ENCODE measurements at places on chromosomes 6 and 20. TPM values are rescaled to one million over a fixed set of nuclear protein-coding genes. Genes with fewer than 3 reads are reported as not detected.

DNA sequence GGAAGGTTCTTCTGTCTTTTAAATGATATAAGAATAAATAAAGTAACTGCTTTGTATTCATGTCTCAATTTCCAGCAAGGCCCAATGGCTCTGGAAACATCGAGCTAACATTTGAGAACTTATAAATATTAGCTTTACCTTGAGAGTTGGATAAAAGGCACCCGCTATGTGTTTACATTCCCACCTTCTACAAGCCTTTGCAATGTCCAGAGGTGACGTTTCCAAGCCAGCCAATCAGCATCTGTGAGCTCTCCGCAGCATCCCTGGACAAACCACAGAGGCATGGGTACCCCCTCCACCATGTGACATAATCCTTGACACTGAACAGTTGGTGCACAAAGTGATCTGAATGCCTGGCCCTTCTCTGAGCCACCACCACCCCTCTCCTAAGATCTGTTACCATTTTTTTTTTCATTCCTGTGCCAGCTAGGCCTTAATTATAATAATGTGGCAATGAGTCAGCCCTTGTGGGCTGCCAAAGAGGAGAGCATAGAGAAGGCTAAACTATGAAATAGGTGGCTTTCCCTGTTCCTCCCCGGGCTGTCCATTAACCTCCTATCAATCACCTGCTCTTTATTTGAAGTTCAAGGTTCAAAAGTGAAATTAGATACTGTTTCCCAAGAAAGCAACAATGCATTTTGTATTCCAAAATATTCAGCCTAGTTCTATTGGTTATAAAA is 4.1 kb downstream of the CBLN4 start:
- DNase-seq: no peak

DNA sequence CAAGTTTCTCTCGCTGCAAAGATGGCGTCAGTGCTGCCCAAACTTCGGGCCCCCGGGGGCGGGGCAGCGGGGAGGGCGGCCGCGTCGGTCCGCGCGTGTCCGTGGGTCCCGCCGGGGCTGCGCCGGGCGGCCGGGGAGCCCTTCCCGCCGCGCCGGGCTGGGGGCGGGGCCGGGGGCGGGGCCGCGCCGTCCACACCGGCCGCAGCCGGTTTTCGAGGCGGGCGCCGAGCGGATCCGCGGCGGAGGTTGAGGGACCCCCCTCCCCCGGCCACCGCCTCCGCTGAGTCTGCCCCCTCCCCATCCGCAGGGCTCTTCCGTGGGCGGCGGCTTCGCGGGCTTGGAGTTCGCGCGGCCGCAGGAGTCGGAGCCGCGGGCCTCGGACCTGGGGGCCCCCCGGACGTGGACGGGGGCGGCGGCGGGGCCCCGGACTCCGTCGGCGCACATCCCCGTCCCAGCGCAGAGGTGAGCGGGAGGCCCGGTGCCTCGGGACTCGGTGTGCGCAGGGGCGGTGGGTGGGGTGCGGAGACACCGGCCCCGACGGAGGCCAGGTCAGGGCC is 572 bp downstream of the SLC2A4RG start:
- peak; percentile 20 for DNase-seq

DNA sequence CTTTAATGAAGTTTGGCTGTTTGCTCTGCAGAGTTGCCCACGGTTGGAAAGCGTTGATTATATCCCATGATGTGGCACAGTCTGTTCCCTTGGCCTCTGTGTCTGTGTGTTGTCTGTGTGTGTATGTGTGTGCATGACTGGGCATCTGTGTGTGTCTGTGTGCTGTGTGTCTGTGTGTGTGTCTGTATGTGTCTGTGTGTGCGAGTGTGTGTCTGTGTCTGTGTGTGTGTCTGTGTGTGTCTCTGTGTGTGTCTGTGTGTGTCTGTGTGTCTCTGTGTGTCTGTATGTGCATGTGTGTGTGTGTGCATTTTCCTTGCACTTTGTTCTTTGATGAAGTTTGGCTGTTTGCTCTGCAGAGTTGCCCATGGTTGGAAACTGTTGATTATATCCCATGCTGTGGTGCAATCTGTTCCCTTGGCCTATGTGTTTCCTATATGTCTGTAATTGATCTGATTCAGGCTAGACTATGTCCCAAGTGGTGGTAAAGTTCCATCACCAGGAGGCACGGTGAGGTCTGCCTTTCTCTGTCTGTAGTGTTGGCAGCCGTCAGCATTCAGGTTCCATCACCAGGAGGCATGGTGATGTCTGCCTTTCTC is 78.1 kb upstream of the RIN2 start:
- no peak for DNase-seq

DNA sequence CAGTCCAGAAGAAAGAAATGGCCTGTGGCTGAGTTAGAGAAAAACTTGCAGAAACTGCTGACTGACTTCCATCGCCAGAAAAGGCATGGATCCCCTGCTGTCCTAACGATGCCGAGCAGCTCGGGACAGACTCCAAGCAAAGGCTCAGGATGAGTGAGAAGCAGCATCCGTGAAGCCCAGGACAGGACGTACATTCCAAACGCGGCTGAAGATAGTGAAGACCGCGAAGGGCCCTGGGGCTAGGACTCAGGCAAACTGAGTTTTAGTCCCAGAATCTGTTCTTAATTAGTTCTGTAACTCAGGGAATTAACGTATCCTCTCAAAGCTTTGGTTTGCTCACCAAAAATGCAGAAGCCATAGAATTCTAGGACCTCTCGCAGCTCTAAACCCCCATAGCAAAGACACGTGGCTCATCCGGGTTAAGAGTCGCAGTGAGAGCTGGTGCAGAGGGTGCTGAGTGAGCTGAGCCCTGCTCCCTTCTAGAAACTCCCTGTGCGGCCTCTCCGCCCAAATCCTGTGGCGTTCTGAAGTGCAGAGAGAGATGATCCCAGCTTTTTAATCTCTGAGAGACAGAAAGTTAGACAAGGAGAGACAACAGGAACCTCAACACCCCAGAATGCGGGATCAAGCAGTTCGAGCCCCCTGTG is 132.9 kb upstream of the THBS2 start:
- DNase-seq: no peak

DNA sequence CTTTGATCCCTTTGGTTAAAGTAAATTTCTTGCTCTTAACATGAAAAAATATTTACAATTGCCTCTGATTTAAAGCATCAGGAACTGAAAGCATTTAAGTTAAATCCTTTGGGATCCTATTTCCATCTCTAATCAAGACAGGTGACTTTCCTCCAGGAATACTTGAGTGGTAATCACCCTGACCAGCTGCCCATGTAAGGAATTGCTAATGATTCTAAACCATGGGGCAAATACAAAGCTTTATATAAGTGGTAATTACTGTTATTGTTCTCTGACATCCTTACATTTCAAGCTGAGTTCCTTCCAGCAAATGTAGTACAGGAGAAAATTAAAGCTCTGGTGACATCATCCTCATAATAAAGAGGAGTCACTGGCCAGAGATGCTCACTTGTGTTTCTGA is 100.6 kb downstream of the CRYBG1 start:
- no peak for DNase-seq

- DNase-seq: no peak
Measured at GRCh38 chr6:20366082-20366830, 35.4 kb upstream of the E2F3 start.

- peak; percentile 21 for DNase-seq
Measured at GRCh38 chr20:34553366-34553867, 5.1 kb upstream of the MAP1LC3A start.

NT5E gene
- total RNA-seq: 127 TPM

Measured in A172 (cell line).